ENCODE measurements at places on chromosomes 2 and 18.
A peak's percentile ranks its signal among the peaks of the same experiment; 100 is the strongest.

DNA sequence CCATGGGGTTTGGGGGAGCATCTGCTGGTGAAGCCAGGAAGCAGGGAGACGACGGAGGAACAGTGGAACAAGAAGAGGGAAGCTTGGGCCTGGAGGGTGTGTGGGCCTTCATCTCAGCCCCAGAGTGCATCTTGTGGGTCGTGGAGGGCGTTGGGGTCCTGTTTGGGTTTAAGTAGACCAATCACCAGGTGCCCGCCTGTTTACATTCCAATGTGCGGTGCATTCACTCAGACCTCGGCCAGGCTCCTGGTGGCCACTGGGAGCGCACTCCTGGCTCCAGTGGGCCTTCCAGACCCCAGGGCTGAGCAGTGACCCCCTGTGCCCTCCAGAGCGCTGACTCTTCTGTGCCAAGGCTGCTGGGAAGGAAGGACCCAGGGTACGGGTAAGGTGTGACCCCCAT lies 293.7 kb downstream of the NDUFA10 start:
- DNase-seq, result no peak

- peak; percentile 62 for DNase-seq
These were observed 56.5 kb downstream of the TPGS2 start for GRCh38 chr18:36772241-36772723.

DNA sequence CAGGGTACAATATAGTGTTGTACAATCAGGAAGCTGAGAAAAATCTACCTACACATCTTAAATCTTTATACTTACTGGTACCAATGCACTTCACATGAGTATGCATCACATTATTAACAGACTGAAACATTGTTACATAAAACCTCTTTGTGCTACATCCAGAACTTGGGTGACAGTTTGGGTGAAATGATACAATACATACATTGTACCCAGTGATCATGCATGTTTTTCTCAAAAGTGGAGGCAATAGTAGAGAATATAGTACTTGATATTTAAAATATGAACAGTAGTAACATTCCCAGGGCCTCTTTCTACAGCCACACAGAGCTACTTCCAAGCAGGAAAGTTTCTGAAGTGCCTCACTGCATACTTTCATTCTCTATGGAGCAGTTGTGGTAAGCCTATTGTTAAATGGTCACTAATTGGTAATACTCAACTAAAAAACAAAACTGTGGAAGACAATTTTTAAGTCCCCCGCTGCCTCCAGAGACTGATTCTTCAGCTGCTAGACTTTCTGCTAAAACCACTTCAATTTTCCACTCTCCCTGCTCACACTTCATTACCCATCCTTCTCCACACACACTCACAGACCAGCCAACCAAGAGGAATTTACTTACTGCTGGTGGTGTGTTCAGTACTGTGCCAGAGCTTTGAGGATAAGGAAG lies 22.9 kb upstream of the GRB14 start:
- DNase-seq, result no peak

DNA sequence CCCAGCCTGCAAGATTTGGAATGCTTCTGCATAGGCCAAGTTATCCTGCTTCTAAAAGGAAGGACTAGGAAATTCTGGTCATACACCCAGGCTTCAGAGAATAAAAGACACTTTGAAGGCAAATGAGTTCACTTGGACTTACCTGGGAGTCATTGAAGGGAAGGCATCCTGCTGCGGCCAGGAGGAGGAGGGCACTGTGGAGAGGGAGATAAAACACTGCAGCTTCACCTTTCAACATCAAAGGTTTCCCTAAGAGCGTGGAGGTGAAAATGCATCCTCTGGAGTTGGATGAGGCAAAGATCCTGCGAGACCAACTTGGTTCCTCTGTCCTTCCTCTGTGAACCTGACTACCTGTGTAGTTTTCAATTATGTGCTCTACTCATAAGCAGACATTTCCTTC lies 79.5 kb upstream of the RIOK3 start:
- no peak for DNase-seq

- DNase-seq, result no peak
These were observed 23.2 kb upstream of the RNF103 start for GRCh38 chr2:86646865-86647264.
